ENCODE measurements at places on chromosomes 5 and 9.

DNA sequence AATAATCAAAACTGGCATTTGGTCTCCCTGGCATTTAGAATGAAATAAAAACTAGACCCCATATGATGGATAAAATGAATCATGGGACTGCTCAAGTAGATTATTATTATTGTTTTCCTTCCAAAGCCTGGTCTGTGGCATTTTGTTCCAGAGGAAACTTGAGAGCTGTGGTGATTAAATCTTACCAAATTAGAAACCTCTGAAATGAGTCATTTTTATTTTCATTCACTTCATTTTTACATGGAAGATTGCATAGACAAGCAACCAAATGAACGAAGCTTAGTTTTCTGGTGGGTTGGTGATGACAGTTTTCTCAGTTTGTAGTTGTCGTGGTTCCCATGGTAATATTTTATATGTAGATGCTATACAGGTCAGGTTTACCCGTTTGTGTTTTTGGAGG is 23.4 kb downstream of the PAM start:
- DNase-seq: no peak

- no peak for DNase-seq
Observed at GRCh38 chr5:143057580-143057999, 287.4 kb downstream of the ARHGAP26 start.

- DNase-seq: no peak
Observed at GRCh38 chr5:132461569-132462070, 29.0 kb downstream of the IRF1 start.

DNA sequence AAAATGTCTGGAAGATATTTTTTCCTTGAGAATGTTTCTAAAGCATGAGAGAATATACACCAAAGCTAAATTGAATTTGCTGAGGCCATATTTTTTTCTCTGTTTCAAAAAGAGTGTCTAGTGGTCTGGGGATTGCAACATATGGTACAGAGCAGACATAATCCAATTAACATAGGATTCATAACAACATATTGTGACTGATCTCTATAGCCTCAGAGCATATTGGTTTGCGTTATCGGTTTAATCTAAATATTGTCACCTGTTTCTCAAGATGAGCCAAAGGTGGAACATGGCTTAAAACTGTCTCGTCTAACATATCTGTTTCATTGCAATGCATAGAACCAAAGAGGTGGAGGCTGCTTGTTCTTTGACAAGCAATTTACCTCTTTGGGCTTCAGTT is 3.9 kb downstream of the PPP3R2 start:
- no peak for DNase-seq

GRCh38 chr9:104775574-104775936 is 11.6 kb downstream of the NIPSNAP3B start:
- DNase-seq: no peak

DNA sequence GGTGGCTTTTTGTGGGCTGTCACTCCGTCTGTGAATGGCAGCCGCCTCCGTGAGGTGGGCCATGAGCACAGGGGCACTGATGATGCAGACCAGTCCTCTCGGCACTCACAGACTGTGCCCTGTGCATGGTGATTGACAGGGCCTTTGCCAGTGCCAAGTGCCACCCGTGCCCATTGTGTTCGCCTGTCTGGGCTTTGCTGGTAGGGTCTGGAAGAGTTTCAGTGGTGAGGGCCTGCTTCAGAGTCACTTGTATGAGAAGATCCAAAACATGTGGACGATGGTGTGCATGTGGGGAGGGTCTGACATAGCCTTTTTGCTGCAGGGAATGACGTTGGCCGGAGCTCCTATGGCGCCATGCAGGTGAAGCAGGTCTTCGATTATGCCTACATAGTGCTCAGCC is 34.9 kb downstream of the TENT4A start:
- no peak for DNase-seq

GRCh38 chr9:110869931-110870330 is 168.3 kb downstream of the LPAR1 start:
- DNase-seq: no peak

DNA sequence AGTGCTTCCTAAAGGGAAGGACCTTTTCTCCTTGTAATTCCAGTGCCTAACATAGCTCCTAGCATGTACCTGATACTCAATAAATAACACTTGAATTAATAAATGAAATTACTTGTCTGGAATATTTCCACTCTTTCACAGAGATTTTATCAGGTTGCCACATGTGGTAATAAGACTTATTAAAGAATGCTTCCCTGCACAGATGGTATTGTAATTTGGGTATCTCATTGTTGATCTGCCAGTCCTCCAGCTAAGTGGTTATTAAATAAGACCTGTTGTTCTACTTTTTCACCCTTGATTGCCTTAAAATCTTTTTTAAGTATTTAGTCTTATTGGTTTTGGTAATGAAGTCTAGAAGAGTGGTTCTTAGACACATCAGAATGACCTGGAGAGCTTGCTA is 28.1 kb upstream of the CETN3 start:
- no peak for DNase-seq

GRCh38 chr5:124056991-124057723 is 545.2 kb downstream of the CSNK1G3 start:
- DNase-seq: peak; percentile 16

- no peak for DNase-seq
Observed at GRCh38 chr5:146079695-146080373, 25.5 kb downstream of the PLAC8L1 start.

DNA sequence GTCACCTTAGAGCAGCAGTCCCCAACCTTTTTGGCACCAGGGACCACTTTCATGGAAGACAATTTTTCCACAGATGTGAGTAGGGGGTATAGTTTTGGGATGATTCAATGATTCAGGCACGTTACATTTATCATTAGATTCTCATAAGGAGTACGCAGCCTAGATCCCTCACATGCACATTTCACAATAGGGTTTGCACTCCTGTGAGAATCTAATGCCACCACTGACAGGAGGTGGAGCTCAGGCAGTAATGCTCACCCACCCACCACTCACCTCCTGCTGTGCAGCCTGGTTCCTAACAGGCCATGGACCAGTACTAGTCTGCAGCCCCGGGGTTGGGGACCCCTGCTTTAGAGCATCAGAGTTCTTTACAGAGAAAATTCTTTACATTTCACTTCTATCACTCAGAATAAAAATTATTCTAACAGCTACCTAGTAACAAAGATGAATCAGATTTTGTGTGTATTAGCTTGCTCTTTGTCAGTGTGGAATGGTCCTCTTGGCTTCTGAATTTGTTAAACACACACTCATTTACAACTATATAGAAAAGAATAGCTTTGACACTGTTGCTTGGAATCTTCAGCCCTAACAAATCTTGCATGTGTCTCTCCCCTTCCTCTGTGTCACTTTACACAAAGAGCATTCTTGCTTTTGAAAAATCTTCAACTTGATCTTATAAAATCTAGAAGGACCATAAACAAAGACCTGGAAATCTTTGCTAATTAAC is 438.6 kb downstream of the BNC2 start:
- DNase-seq: no peak

GRCh38 chr9:89748021-89748670 is 143.3 kb downstream of the GADD45G start:
- DNase-seq: no peak

DNA sequence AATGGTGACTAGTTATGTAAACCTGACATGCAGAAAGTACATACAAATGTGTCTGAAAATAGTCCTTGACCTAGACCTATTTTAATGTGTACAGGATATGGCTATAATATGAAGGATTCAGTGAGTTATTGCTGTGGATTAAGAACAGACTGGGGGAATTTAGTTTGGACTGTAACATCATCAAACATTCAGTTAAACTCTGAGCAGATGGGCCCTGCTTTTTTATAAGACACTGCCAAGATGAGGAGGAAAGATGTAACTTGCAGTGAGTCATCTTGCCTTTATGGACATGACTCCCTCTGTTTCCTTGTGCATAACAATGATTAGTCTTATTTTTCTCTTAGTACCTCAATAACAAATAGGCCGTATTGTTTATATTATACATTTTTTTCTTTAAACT is 12.2 kb downstream of the PPP3R2 start:
- DNase-seq: no peak

DNA sequence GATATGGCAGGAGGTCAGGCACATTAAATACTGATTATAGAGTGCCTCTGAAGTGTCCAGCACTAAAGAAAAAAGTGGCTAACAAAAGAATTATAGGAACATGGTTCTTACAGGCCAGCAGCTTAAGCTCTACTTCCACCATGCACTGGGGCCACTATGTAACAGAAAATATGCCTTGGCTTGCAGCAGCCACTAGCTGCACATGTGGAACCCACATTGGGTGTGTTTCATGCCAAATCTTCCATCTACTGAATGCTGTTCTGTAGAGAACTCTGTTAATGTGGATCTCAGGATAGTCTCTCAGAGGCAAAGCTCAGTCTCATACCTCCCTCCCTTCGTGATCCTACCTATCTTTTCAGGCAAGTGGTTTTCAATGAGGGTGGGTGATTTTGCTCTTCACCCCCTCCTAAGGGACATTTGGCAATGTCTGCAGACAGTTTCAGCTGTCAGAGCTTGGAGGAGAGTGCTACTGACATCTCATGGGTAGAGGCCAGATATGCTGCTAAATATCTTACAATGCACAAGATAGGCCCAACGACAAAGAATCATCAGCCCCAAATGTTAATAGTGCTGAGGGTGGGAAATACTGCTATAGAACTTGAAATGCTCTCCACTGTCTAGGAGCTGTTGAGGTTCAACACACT is 218.9 kb downstream of the TARS1 start:
- DNase-seq: no peak

All from lower leg skin (tissue), 4 donors.